H1 (cell line): ENCODE measurements at places on chromosomes 3 and 15.

- H3K36me3 ChIP-seq, result no peaks in the 10 kb centered on the region
- DNase-seq, result no peak
- no peak overlapping the region for H3K4me3 ChIP-seq
- no peaks in the 10 kb centered on the region for H3K27me3 ChIP-seq
- no peak overlapping the region for H3K27ac ChIP-seq
These were observed 404.2 kb upstream of the CDIN1 start for GRCh38 chr15:36175186-36175740.

GRCh38 chr3:193794002-193794881 lies 201.2 kb downstream of the OPA1 start:
- H3K27me3 ChIP-seq, result peaks cover 2% of the 10 kb centered on the region; the same call in 1 of the 2 replicates
- H3K27ac ChIP-seq, result no peak overlapping the region

DNA sequence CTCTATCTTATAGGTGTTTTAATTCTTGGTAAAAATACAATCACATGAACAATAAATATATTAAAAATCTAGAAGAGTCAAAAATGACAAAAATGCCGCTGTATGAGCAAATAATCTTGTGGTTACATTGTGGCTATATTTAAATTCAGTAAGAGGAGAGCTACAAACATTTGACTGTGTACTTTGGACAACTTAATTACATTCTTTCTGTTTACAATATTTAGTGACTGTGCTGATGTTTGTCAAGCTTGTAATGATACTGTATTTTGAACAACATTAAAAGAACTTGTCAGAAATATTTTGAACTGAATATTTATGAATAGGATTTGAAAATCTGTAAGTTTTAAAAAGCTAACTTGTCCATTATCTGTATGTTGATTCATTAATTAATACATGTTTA lies 598.3 kb downstream of the SI start:
- H3K4me1 ChIP-seq, result no peaks in the 10 kb centered on the region
- H3K36me3 ChIP-seq, result no peaks in the 10 kb centered on the region
- DNase-seq, result no peak
- H3K27ac ChIP-seq, result no peak overlapping the region
- H3K4me3 ChIP-seq, result no peak overlapping the region
- H3K27me3 ChIP-seq, result no peaks in the 10 kb centered on the region

- H3K4me3 ChIP-seq, result no peak overlapping the region
- H3K27me3 ChIP-seq, result no peaks in the 10 kb centered on the region
- H3K36me3 ChIP-seq, result no peaks in the 10 kb centered on the region
- DNase-seq, result peak; percentile 22
- no peaks in the 10 kb centered on the region for H3K4me1 ChIP-seq
- no peak overlapping the region for H3K27ac ChIP-seq
These were observed 207.7 kb downstream of the FAM43A start for GRCh38 chr3:194893121-194893987.

DNA sequence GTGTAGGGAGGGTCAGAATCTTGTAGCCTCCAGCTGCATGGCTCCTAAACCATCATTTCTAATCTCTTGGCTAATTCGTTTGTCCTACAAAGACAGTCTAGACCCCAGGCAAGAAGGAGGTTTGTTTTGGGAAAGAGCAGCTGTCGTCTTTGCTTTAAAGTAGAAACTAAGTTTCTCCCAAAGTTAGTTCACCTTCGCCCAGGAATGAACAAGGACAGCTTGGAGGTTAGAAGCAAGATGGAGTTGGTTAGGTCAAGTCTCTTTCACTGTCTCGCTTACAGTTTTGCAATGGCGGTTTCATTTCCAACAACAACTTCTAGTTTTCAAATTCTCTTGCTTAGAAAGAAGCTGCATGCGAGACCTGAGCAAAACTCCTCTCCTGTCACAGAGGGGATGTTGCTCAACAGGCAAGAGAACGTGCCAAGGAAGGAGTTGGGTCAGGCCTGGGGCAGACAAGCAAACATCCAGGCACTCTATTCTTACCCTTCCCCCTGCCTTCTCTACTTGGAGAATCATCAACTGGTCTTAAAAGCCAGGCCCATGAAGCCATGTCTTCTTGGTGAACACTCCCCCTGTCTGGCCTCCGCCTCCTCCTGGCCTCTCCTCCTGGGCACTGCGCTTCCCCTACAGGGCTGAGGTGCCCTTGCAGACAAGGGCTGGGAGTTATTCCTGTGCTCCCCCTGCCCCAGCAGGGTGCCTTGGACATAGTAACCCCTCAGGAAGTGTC lies 57.6 kb downstream of the TMEM44 start:
- DNase-seq, result peak; percentile 47
- H3K27ac ChIP-seq, result no peak overlapping the region
- H3K27me3 ChIP-seq, result no peaks in the 10 kb centered on the region
- no peaks in the 10 kb centered on the region for H3K4me1 ChIP-seq
- H3K36me3 ChIP-seq, result no peaks in the 10 kb centered on the region
- no peak overlapping the region for H3K4me3 ChIP-seq

DNA sequence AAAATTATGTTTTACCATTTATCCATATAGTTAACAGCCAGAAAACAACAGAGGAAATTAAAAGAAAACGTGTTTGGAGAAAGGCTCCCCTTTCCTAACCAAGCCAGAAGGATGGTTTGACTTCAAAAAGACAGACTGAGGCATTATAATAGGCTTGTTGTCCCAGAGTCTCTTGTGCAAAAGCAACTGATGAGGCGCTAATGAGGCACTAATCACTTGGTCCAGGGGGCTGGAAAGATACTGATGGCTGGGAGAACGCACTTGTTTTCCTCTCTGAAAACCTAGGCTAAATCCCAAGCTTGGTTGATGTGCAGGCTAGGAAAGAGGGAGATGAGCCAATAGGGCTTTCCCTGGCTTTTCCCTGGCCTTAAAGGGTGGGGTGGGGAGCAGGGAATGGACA lies 389.6 kb downstream of the NTRK3 start:
- H3K27me3 ChIP-seq, result no peaks in the 10 kb centered on the region
- H3K27ac ChIP-seq, result no peak overlapping the region
- no peak for DNase-seq
- H3K4me3 ChIP-seq, result no peak overlapping the region

DNA sequence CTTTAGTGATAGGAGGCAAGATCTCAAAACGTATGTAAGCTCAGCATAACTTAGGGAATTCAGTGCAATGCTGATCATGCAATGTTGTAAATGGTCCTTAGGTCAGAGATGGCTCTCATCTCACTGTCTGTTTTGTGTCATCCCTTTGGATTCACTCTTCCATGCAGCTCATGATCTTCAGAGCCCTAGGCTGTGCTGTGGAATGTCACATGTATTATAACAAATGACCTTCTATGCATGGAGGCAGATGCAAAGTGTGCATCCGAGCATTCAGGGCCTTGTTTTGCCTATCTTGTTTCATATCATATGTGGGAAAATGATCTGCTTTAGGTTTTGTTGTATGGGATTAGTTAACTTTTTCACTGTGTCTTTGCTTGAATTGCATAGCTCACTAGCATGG lies 40.5 kb upstream of the PDZRN3 start:
- H3K4me1 ChIP-seq, result peaks cover 13% of the 10 kb centered on the region
- no peak overlapping the region for H3K27ac ChIP-seq
- H3K27me3 ChIP-seq, result no peaks in the 10 kb centered on the region; the same call in 1 of the 2 replicates
- no peaks in the 10 kb centered on the region for H3K36me3 ChIP-seq
- H3K4me3 ChIP-seq, result no peak overlapping the region

DNA sequence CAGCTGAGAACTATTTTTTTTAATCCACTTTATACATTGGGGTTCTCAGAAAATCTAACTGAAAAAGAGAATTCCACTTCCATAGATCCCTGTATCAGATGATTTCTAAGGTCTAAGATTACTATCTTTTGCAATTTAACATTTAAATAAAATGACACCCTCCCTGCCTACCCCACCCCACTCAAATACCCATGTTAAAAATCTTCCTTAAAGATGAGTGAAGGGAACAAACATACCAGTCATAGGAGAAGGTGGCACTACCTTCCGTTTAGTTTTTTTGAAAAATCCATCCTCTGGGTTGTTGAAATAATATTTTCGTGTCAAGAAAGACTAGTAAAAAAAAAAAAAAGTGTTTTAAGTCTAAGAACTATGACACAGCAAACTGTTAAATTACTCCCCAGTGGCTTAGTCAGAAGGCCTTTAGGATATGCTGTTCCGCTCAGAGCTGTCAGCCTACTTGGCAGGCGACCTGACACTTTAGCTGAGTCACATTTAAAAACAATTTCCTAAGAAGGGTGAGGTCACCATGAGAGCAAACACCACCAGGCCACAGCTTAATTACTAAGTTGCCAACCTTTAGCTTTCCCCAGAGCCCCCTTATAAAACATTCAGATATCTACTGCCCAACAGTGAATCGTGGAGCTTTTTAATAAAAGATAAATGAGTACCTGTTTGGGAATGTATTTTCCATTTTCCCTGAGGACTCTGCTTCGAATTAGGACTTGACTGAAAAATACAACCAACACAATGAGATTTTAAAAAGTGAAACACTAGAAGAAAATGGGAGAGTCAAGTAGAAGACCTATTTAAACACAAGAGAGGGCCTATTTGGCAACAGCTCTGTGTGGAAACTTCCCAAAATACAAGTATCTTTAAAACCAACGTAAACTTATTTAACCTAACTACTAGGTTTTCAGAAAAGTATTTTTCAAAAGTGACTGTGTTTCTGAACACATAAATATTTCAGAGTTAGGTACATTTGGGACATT lies 9.6 kb downstream of the EMC3 start:
- DNase-seq, result no peak
- no peak overlapping the region for H3K27ac ChIP-seq
- no peak overlapping the region for H3K4me3 ChIP-seq
- peaks cover 19% of the 10 kb centered on the region for H3K36me3 ChIP-seq
- no peaks in the 10 kb centered on the region for H3K27me3 ChIP-seq

GRCh38 chr15:57375827-57376695 lies at the start of gene CGNL1:
TSS of gene CGNL1 (plus strand) at chr15:57376505. CDS start at chr15:57438000, 61,495 bp downstream.
- peak within 1 kb of the TSS; percentile 66 for H3K4me3 ChIP-seq
- no peaks in the 10 kb centered on the region for H3K36me3 ChIP-seq
- peaks cover 10% of the 10 kb centered on the region for H3K27me3 ChIP-seq
- peaks cover 10% of the 10 kb centered on the region for H3K4me1 ChIP-seq
- H3K27ac ChIP-seq, result no peak within 1 kb of the TSS

DNA sequence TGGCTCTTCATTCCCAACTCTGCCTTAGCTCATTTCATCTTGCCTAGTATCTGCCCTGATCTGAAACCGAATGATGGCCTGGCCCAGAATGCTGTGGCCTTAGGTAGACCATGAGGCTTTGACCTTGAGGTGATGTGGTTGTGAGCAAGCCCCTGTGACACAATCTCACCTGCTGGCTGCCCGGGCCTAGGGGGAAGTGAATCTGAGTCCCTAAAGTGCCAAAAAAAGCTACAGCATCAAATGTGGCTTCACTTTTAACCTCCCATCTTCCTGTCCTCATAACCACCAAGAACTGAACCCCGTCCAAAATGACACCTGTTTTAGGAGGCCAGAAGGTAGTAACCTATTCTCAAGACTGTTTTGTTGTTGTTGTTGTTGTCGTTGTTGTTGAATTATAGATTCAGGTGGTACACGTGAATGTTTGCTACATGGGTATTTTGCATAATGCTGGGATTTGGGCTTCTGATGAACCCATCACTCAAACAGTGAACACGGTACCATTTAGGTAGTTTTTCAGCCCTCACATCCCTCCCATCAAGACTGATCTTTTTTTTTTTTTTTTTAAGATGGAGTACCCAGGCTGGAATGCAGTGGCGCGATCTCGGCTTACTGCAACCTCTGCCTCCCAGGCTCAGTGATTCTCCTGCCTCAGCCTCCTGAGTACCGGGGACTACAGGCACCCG lies 54.6 kb downstream of the MCCC1 start:
- H3K27me3 ChIP-seq, result no peaks in the 10 kb centered on the region
- no peak for DNase-seq
- no peak overlapping the region for H3K27ac ChIP-seq
- no peaks in the 10 kb centered on the region for H3K4me1 ChIP-seq

DNA sequence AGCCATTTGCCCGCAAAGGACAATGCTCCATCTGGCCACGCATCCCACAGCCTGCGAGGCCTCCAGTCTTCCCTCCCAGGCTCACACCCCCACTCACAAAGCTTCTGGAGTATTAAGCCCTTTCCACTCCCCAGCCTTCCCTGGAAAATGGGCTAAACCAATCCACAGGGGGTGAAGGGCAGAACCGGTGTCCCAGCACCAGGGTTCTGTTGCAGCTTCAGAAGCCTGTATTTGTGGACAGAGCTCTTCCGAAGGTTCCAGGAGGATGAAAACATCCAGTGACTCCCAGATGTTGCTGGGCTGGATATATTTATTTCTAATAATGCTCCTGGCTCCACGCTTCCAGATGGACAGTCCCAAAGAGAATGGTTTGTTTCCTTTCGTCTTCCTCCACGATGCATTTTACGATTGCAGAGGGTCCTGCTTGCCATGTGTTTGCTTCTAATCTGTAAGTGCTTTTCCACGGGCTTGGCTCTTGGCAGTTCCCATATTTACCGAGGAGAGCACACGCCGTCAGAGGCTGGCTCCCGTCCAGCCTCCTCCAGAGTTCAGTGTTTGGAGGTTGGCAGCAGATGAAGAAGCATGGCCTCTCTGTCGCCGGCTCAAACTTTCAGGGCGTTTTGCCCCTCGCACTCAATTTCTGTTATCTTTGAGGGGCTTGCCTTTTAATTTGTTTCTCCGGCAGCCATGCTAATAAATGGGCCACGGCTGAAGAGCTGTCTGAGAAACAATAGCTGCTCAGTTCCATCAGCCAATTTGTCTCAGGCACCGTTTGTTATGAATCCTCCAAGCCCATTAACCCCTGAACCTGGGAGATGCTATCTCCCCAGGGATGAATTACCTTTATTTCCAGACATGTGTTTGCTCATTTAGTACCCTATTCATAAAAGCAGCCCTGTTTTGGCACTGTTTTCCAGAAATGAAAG lies 367.9 kb upstream of the PROK2 start:
- H3K27ac ChIP-seq, result no peak overlapping the region
- no peaks in the 10 kb centered on the region for H3K36me3 ChIP-seq
- H3K4me1 ChIP-seq, result no peaks in the 10 kb centered on the region
- DNase-seq, result no peak

GRCh38 chr3:102037209-102037608 lies 187.9 kb downstream of the NFKBIZ start:
- H3K4me1 ChIP-seq, result no peaks in the 10 kb centered on the region
- no peak overlapping the region for H3K27ac ChIP-seq
- no peaks in the 10 kb centered on the region for H3K36me3 ChIP-seq

DNA sequence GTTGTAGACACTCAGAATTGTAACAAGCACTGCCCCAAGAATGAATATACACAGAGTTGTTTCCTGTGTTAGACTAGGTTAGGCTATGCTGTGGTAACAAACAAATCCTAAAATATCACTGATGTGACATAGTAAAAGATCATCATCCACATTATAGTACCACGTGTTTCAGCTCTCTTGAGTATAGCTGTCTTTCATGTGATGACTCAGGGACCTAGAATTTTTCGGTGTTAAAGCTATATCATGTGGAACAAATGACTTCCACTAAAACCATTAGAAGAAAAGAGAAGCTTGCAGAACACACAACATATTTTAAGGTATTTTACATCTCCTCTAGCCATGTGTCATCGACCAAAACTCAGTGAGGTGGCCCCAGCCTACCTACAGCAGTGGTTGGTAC lies 307.9 kb upstream of the RBMS3 start:
- no peak overlapping the region for H3K27ac ChIP-seq
- no peaks in the 10 kb centered on the region for H3K4me1 ChIP-seq
- no peaks in the 10 kb centered on the region for H3K36me3 ChIP-seq
- no peaks in the 10 kb centered on the region for H3K27me3 ChIP-seq
